ENCODE measurements at places on chromosomes 2 and 18. TPM values are rescaled to one million over a fixed set of nuclear protein-coding genes. Genes with fewer than 3 reads are reported as not detected.

DAW1 gene
- total RNA-seq = not detected

CCDC150 gene
- 12.1 TPM for total RNA-seq

VWA3B gene
- total RNA-seq = not detected

ANKRD29 gene
- total RNA-seq = not detected

TUBA3E gene
- total RNA-seq = not detected

ZAP70 gene
- 283 TPM for total RNA-seq

RNU2-63P gene
- total RNA-seq = 14.6 TPM

ERBB4 gene
- total RNA-seq = not detected

PROKR1 gene
- not detected for total RNA-seq

DNA sequence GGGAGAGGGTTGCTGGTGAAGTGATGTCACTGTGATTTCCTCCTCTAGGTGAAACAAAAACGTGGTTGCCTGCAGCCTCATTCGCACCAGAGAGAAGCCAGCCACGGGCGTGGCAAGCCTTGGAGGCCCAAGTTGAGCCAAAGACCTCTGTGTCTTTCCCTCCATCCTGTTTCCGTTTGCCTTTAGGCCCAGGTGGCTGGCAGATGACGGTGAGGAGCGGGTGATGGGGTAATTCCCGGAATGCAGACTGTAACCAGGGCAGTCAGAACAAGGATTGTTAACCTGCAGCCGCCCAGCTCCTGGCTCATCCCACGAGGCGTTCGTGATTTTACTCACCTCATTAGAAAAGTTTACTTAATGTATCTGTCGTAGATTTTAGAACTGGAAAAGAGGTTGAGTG is 14.4 kb downstream of the CTIF start:
- DNase-seq = no peak

DNA sequence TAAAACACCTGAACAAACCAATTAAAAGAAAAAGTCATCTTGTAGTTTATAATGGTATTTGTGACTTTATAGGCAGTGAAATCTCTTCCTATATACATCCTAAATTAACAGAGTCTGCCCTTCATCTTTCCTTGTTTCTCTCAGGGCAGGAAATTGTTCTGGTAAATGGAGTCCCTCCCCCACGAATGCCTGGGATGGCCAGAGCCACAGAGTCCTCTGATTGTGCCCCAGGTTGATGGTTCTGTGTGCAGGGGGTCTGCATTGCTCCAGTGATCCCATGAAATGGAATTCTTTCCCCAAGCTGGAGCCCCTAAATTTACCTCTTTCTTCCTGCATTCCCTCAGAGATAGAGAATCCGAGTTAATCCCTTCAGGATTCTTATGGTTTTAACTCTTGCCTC is 155.5 kb downstream of the MTX2 start:
- no peak for DNase-seq

DNA sequence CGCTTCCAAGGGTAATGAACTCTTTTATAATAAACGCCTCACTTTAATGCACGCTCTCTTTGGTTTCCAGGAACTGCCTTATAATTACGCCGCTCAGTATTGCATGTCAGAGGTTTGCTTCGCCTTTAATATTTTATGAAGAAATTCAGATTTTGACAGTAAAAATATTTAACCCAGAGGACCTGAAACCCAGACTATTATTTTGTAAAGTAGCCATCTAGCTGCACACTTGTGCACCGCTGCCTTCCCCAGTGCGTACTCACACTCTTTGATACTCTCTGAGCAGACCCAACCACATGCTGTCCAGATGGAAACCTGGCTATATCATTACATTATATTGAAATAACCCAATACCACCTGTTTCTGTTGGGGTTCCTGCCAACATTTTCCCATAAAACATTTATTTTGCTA is 270.1 kb downstream of the C1D start:
- no peak for DNase-seq

GRCh38 chr2:147845411-147845971 is 662 bp downstream of the ACVR2A start:
- peak; percentile 67 for DNase-seq

DNA sequence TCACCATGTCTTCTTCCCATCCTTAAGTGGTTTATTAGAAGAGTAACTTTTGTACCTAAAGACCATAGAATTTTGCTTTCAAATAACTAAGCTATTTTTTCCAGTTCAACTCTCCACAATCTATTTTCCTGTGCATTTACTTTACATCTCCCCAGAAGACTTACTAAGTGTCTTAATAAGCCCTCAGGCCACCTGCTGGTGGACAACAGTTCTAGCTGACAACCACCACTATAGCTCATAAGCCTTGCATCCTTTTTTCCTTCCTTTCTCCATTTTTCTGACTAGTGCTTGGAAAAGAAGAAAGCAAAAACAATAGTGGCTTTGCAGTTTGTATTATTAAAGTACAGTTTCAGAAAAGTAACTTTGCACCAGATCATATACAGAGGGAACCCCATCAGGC is 149.5 kb upstream of the TMEM200C start:
- DNase-seq = no peak

GRCh38 chr2:65620524-65620923 is 188.1 kb upstream of the SPRED2 start:
- no peak for DNase-seq

DNA sequence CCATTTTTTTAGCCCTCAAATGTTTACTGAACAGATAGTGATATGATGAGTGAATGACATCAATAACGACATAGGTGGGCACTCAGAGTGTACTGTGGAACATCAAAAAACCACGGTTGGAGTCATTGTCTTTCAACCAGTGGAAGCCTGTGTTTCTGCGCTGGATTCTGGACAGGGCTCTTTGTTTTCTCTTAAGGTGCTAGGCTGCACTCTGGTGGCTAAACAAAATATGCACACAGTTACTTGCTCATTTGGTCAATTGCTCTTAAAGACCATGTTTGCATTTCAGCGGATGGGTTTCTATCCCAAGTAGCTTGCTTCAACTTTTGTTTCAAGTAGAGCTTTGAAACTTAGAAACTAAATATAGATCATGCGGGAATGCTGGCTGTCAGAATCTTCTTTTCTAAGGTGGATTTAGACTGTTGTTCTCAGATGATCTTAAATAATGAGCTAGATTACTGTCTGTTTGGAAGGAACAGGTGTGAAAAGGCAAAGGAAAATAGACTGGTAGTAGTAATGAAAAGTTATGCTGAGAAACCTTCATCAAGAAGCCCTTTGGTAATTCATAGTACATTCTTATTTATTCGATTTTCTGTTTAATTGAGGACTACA is 48.5 kb upstream of the LYPD6B start:
- DNase-seq = peak; percentile 55

DNA sequence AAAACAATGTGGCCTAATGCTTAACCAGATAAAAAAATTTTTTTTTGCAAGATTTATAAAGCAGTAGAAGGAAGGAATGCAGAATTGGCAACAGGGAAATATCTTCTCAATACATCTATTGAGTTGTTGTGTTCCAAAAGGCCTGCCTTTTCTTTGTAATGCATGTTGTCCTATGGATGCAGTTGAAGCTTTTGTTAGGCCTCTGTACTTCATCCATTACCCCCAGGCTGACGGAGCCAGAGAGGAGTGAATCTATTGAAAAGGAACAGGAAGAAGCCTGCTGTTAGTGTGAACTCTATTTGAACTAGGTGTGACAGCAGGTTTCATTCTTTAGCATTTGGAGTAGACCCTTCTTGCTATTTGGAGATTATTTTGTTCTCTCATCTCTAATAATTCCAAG is 56.5 kb downstream of the MTX2 start:
- no peak for DNase-seq

GRCh38 chr2:137190411-137191195 is 425.3 kb downstream of the THSD7B start:
- no peak for DNase-seq

DNA sequence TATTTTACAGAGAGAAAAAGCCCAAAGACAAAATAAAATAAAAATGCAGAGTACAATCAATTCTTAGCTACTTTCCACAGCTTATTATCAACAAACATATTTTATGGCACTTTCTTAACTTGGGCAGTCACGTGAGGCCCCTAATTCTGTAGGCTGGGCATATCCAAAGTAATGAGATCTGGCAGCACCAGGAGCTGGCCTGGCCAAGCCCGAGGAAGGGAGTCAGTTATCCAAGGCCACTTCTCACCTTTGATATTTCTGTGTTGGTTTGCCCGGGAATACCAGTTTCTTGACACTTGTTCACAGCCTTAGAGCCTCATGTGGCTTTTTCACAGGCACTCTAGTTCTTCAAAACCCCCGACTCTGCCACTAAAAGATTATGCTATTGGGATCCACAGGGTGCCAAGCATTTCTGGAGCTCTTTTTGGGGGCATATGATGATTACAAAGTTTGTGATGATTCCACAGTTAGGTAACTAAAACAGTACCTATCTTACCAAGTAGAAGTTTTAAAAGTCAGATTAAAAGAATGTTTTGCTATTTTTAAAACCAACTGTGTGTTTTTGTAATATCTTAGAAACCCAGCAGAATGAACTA is 90.4 kb downstream of the MEP1B start:
- DNase-seq = no peak

DNA sequence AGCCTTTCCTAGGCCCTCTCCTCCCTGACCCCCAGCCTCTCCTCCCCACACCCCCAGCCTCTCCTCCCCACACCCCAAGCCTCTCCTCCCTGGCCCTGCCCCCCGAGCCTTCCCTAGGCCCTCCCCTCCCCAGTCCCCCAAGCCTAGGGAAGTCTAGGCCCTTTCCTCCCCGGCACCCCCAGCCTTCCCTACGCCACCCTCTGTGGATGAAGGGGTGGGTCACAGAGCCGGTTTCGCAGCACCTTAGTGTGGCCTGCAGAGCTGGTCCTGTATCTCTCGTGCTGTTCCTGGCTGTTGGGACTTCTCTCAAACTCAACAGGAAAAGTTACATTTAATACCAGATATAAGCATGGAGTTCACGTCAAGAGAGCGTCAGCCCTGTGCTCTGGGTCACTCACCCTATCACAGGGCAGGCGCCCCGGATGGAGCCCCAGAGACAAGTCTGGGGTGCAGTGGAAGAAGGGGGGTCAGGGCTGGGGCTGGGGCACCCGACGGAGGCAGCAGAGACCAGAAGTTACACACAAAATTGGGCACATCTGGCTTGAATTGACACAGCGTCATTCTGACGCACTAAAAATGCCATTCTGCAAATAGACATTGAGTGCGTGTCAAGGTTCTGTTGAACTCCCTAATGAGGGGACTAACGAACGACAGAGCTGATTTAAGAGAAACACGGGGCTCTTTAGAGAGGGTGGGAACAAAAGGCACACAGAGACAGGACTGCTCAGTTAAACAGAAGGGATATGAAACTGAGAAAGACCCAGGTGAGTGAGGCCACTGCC is 24.0 kb downstream of the KCNIP3 start:
- no peak for DNase-seq

GRCh38 chr2:189298038-189298437 is 118.5 kb upstream of the COL5A2 start:
- DNase-seq = no peak

DNA sequence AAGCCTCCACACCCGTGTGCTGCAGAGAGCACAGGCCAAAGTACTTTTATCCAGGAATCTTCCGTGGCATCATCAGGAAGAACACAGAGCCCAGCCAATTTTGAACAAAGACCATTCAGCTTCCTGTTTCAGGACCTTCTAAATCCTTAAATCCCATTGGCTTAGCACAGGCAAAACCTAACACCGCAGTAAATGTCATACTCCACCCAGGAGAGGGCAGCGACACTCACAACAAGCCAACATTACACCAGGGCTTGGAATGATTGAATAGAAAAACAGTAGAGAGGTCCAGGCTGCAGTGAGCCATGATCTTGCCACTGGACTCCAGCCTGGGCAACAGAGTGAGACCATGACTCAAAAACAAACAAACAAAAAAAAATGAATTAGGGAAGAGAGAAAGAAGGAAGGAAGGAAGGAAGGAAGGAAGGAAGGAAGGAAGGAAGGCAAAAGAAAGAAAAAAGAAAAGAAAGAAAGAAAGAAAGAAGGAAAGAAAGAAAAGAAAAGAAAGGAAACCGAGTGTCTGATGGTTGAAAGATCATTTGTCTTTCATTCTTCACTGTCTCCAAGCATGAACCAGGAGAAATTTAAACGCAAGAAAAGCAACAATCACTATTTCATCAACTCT is 144.6 kb upstream of the SATB2 start:
- no peak for DNase-seq

GRCh38 chr2:227884511-227884947 is 13.1 kb downstream of the DAW1 start:
- DNase-seq = peak; percentile 65

GRCh38 chr18:58196164-58196563 is 152.1 kb downstream of the NEDD4L start:
- DNase-seq = no peak

- DNase-seq = no peak
Measured at GRCh38 chr2:63604666-63605065, 15.9 kb downstream of the MDH1 start.

DNA sequence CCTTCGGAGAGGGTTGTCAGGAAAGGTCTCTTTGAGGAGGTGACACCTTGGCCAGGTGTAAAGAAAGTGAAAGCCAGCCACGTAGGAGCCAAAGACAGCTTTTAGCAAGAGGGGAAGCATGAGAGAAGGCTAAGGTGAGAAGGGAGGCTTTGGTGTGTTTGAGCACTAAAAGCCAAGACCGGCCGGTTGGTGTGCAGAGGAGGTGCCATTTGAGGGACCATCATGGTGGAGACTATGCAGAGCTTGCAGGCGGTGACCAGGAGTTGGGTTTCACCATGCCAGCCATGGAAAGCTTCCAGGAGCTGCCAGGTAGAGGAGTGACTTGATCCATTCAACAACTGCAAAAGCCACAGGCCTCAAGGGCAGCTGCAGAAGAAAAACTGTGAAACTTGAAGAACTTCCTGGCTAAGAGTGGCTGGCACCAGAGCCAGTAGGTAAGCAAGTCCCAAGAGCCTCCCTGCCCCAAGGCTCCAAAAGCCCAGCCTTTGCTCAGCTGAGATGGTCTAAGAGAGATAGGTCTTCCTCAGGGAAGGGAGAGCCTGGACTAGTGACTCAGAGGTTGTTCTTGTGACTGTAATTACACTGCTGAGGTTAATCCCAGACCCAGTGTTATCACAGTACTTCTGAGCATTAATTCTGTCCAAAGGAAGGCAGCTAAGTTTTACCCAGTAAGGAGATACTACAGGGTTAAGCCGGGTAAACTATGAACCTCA is 319.0 kb downstream of the BCL11A start:
- no peak for DNase-seq

DNA sequence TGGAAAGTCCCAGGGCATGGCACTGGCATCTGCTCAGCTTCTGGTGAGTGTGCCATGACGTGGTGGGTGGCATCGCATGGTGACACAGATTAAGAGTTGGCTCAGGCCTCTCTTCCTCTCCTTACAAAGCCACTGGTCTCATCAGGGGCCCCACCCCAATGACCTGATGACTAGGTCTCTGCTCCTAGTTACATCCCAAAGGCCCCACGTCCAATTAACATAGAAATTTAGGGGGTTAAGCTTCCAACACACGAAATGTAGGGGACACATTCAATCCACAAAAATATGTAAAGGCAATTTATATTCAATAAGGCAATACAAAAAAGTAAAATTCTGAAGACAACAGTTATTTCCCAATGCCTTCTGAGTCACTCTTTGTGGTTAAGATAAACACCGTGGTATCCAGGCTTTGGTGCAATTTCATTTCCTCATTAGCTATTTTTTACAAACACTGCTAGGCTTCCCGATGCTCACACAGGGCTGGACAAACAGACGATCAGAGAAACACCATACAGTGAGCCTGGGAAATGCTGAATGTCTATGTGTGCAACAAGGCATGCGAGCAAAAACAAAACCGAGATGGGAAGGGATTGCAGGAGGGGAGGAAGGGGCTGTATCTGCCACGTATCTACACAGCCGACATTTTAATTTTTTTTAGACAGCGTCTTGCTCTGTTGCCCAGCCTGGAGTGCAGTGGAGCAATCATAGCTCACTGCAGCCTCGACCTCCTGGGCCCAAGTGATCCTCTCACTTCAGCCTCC is 67.2 kb downstream of the MBP start:
- peak; percentile 68 for DNase-seq
